ENCODE measurements at places on chromosomes 7 and 10. TPM values are rescaled to one million over a fixed set of nuclear protein-coding genes. Genes with fewer than 3 reads are reported as not detected.
A peak's percentile ranks its signal among the peaks of the same experiment; 100 is the strongest.

Gene GNAT3
- total RNA-seq: 0.26 TPM

Gene ABLIM1
- total RNA-seq: 6.0 TPM

Gene MARVELD1
- total RNA-seq: 83.9 TPM

Gene ORAI2
- 53.1 TPM for total RNA-seq

Gene STAG3
- 0.91 TPM for total RNA-seq

- no peak for DNase-seq
- H3K4me1 ChIP-seq: no peaks in the 10 kb centered on the region
- no peak overlapping the region for H3K27ac ChIP-seq
- no peaks in the 10 kb centered on the region for H3K36me3 ChIP-seq
Observed at GRCh38 chr7:96004578-96004977, 232.2 kb downstream of the DYNC1I1 start.

- H3K27me3 ChIP-seq: no peaks in the 10 kb centered on the region
- peaks cover 29% of the 10 kb centered on the region for H3K4me1 ChIP-seq
- no peak overlapping the region for H3K4me3 ChIP-seq
- DNase-seq: peak; percentile 22
- H3K36me3 ChIP-seq: peaks cover 9% of the 10 kb centered on the region
Observed at GRCh38 chr7:41167836-41168235, 535.1 kb downstream of the INHBA start.

- H3K4me1 ChIP-seq: peaks cover 68% of the 10 kb centered on the region
- peak overlapping the region; percentile 32 for H3K27ac ChIP-seq
- H3K4me3 ChIP-seq: peak overlapping the region; percentile 89
- H3K36me3 ChIP-seq: peaks cover 18% of the 10 kb centered on the region
Observed at GRCh38 chr10:92571649-92572048, 2.2 kb downstream of the IDE start.

DNA sequence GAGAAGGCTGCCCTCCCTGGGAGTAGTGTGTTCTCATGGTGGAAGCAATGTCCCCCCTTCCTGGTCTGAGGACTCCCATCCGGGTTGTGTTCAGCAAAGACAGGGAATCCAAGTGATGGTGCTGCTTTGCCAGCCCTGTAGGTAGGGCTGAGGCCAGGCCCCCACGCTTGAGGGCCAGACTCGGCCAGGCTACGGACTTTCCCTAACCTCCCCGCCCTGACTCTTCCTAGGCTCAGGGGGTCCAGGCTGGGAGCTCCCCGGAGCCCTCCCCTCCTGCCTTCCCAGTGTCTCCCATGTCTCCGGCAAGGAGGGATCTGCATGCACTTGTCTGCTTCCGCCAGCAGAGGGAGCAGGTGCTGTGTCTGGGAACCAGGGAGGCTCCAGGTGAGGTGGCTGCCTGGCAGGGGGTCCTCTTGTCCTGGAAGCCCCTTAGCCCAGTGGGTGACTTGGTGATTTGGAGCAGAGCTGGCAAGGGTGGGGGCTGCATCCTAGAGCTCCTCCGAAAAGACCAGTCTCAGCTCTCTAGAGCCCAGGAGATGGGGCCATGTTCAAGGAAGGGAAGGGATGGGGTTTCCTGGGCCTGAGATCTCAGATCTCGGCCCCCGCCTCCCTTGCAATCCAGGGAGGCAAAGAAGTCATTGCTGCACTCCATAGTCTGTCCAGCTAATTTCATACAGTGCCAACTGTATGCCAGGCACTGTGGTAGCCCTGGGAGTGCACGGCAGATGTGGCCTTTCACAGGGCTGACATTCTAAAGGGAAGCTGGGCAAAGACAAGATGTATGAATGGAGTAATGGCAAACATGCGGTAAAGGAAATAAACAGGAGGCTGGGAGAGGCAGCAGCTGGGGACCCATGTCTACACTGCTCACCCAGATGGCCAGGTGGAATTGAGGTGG, 20.3 kb upstream of the SFRP5 start:
- no peaks in the 10 kb centered on the region for H3K4me1 ChIP-seq
- peaks cover 33% of the 10 kb centered on the region for H3K27me3 ChIP-seq
- H3K4me3 ChIP-seq: no peak overlapping the region
- DNase-seq: peak; percentile 31

- peak overlapping the region; percentile 88 for H3K4me3 ChIP-seq
- DNase-seq: no peak
- H3K36me3 ChIP-seq: no peaks in the 10 kb centered on the region
- H3K4me1 ChIP-seq: peaks cover 53% of the 10 kb centered on the region
- peaks cover 13% of the 10 kb centered on the region for H3K27me3 ChIP-seq
Observed at GRCh38 chr10:119368991-119369869, 161.9 kb downstream of the GRK5 start.

DNA sequence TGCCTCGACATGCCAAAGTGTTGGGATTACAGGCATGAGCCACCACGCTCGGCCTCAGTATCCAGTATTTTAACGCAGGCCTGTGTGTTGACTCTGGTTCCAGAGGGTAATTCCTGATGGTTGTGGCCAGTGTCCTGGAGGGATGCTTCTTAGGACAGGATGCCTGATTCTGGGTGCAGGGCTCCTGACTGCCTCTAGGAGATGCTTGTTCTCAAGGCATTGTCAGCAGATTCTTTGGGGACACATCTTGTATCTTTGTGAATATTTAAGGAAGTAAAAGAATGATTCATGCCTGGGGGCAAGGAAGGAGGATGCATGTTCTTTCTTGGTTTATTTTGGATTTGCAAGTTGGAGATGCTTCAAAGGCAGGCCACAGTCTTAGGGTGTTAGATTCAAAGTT, 2.2 kb downstream of the ZDHHC4 start:
- H3K27ac ChIP-seq: no peak overlapping the region
- H3K4me3 ChIP-seq: no peak overlapping the region
- DNase-seq: peak; percentile 60

DNA sequence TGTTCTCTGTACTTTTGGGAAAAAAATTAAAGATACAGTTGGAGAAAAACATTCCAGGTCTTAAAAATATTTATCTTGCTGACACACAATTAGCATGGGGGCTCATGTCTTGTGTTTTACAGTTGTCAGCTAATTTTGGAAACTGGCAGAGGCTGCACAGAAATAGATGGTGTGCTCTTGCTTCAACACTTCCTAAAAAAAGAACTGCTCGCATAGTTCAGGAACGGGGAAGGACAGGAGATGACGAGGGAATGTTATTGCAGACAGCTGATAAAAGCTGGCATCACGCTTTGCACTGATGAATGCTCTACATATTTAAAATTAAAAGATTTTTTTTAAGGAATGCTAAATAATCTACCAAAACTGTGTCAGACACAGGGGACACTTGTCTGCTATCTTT, 103.5 kb upstream of the CELF2 start:
- no peak overlapping the region for H3K27ac ChIP-seq
- peaks cover 22% of the 10 kb centered on the region for H3K4me1 ChIP-seq
- H3K4me3 ChIP-seq: no peak overlapping the region
- no peaks in the 10 kb centered on the region for H3K36me3 ChIP-seq

- peaks cover 6% of the 10 kb centered on the region for H3K27me3 ChIP-seq
- H3K4me3 ChIP-seq: no peak overlapping the region
- no peak overlapping the region for H3K27ac ChIP-seq
- peaks cover 34% of the 10 kb centered on the region for H3K4me1 ChIP-seq
- H3K36me3 ChIP-seq: no peaks in the 10 kb centered on the region
Observed at GRCh38 chr7:2616387-2617324, 15.1 kb upstream of the TTYH3 start.

DNA sequence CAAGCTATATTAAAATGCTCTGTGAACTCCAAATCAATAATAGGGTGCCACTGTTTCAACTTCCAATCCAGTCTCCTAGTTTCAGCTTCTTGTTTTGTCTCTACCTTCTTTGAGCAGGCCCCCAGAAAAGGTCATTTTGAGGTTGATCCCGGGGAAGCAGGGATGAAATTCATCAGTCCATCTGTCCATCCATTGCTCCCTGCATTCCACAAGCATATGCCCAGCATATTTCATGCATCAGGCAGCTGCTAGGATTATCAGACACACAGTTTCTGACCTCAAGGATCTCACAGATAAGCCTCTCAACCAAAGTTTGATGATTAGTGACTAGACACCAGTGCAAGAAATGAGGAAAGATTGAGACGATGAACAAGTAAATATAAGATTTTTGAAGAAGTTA, 186.6 kb upstream of the PDE1C start:
- no peak overlapping the region for H3K27ac ChIP-seq
- no peaks in the 10 kb centered on the region for H3K27me3 ChIP-seq
- no peaks in the 10 kb centered on the region for H3K4me1 ChIP-seq
- DNase-seq: no peak
- H3K36me3 ChIP-seq: no peaks in the 10 kb centered on the region
- H3K4me3 ChIP-seq: no peak overlapping the region

DNA sequence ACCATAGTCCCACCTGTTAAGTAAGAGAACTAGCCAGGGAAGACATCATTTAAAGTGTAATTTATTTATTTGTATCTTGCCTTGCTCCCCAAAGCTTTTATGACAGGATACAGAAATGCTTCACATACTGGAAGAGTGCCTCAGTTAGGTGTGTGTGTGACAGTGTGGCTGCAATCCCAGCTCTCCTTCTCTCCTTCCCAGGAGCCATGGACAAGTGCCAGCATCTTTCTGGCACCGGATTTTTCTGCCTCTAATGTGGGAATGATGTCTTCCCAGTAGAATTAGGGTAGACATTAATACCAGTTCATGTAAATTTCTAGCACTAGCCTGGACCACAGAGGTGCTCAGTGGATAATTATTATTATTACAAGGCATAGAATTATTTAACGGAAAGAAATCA, 30.3 kb upstream of the ATXN7L1 start:
- H3K36me3 ChIP-seq: peaks cover 11% of the 10 kb centered on the region
- H3K27me3 ChIP-seq: peaks cover 1% of the 10 kb centered on the region
- DNase-seq: peak; percentile 36
- H3K4me3 ChIP-seq: no peak overlapping the region
- H3K27ac ChIP-seq: no peak overlapping the region

- H3K4me3 ChIP-seq: no peak overlapping the region
- peaks cover 23% of the 10 kb centered on the region for H3K27me3 ChIP-seq
- H3K4me1 ChIP-seq: peaks cover 59% of the 10 kb centered on the region
- no peak for DNase-seq
Observed at GRCh38 chr10:74110120-74110519, 40.5 kb downstream of the AP3M1 start.

DNA sequence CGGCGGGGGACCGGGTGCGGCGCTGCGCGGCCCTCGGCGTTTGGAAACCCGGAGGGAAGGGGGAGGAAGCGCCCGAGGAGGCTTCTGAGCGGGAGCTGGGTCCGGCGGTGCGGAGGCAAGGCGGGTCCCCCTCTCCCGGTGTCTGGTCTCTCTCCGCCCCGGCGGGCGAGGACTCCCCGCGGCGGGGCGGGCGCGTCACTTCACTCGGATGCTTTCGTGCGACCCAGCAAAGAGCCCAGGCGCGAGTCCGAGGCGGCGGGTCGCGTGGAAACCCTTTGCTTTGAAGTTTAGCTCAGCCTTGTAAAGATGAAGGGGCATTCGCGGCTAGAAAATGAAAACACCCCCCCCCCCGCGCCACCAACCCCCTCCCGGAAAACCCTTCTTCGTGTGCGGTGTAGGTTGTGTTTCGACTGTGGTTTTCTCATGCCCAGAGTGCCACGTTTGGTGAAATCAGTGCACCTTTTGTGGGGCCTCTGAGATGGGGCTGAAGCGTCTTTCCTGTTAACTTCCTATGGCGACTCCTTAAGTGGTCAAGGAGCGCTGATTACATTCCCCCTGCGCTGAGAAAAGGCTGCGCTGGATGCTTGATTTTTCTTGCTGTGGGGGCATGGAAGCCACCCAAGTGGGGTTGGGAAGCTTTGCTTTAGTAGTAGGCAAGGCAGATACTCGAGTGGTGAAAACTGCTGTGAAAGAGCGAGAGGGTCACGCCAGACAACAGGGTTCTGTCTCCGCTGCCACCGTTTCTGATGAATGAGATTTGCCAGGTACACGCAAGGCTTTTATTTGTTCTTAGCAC, 876 bp downstream of the GNAI1 start:
- peaks cover 14% of the 10 kb centered on the region for H3K36me3 ChIP-seq
- peak overlapping the region; percentile 89 for H3K27ac ChIP-seq
- 0 out of 2 replicates have a peak, but pooled peaks cover 3% of the 10 kb centered on the region for H3K27me3 ChIP-seq
- no peak for DNase-seq
- H3K4me1 ChIP-seq: peaks cover 70% of the 10 kb centered on the region

Measured in HFFc6 (cell line).